ENCODE measurements at places on chromosomes 7 and 10.

DNA sequence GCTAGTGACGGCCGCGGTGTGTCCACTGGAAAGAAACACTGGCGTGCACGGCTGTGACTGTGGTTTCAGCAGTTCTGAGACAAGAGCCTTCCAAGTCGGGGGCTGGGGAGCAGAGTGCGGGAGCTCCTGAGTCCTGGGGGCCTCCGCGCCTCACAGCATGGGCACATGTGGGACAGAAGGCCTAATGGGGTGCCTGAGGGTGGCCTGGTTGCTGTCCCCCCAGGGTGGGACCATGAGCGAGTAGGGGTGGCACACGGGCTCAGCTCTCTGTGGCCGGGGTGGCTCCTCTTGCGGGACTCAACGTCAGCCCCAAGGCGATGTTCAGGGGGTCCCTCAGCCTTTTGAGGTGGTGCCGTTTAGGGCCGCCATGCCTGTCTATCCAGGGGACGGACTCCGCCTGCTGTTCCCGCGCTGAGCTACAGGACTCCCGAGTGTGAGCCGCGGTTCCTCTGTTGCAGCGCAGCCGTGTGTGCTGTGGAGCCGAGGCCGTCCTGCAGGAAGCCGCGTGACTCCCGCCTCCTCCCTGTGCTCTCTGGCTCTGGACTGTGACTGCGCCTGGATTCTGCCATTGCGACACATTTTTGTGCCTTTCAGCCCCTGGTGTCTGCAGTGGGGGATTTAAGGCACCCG lies 23.5 kb upstream of the CHST12 start:
- H3K36me3 ChIP-seq: peaks cover 60% of the 10 kb centered on the region
- H3K4me1 ChIP-seq: no peaks in the 10 kb centered on the region
- no peak for DNase-seq
- no peak overlapping the region for H3K27ac ChIP-seq
- H3K4me3 ChIP-seq: no peak overlapping the region

DNA sequence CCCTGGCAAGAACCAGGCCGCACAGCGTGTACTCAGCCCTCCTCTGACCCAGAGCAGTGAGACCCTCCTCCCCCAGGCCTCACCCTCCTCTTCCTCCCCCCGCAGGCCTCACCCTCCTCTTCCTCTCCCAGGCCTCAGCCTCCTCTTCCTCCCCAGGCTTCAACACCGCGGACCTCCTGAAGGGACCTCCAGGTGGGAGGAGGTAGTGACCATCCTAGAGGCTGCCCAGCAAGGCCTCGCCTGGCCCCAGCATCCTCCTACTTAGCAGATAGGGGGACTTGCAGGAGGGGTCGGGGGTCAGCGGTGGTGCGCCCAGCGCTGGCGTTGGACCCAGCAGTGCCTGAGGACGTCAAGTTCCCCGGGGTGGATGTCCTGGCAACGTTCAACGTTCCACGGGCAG lies 270.8 kb downstream of the ELFN1 start:
- H3K36me3 ChIP-seq: peaks cover 5% of the 10 kb centered on the region
- peaks cover 5% of the 10 kb centered on the region for H3K4me1 ChIP-seq
- peak overlapping the region; percentile 37 for H3K27ac ChIP-seq

DNA sequence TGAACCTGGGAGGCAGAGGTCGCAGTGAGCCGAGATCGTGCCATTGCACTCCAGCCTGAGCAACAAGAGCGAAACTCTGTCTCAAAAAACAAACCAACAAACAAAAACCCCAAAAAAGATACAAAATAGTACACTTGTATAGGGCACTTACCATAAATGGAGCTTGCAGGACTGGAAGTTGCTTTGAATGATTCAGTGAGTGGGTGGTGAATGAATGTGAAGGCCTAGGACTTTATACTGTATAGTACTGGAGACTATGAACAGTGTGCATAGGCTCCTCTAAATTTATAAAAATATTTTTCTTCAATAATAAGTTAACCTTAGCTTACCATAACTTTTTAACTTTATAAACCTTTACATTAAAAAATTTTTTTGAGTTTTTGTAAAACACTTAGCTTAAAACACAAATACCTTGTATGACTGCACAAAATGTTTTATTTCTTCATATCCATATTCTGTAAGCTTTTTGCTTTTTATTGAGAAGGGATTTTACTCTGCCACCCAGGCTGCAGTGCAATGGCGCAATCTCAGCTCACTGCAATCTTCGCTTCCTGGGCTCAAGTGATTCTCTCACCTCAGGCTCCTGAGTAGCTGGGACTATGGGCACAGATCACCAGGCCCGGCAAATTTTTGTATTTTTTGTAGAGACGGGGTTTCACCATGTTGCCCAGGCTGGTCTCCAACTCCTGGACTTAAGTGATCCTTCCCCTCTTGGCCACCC lies 6.9 kb upstream of the H2AZ2 start:
- H3K4me1 ChIP-seq: peaks cover 5% of the 10 kb centered on the region
- H3K4me3 ChIP-seq: no peak overlapping the region
- no peak overlapping the region for H3K27ac ChIP-seq
- no peaks in the 10 kb centered on the region for H3K36me3 ChIP-seq
- H3K27me3 ChIP-seq: no peaks in the 10 kb centered on the region

GRCh38 chr10:70575874-70576802 lies 26.4 kb downstream of the PRF1 start:
- no peak overlapping the region for H3K27ac ChIP-seq
- no peaks in the 10 kb centered on the region for H3K27me3 ChIP-seq
- no peaks in the 10 kb centered on the region for H3K36me3 ChIP-seq
- peaks cover 16% of the 10 kb centered on the region for H3K4me1 ChIP-seq
- H3K4me3 ChIP-seq: no peak overlapping the region

DNA sequence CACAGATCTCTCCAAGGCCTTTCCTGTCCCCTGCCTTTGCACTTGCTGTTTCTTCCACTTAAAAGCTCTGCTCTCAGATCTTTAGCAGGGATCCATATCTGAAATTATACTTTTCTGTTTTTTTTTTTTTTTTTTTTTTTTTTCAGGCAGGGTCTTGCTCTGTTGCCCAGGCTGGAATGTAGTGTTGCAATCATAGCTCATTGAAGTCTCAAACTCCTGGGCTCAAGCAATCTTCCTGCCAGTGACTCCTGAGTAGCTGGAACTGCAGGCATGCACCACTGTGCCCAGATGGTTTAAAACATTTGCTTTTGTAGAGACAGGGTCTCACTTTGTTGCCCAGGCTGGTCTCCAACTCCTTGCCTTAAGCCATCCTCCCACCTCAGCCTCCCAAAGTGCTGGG lies 5.0 kb upstream of the TSPAN15 start:
- no peak for DNase-seq
- no peaks in the 10 kb centered on the region for H3K27me3 ChIP-seq
- H3K27ac ChIP-seq: no peak overlapping the region
- H3K4me3 ChIP-seq: no peak overlapping the region
- peaks cover 38% of the 10 kb centered on the region for H3K4me1 ChIP-seq
